ENCODE measurements at places on chromosomes 3 and 15.

GRCh38 chr3:184786280-184786941 is 25.6 kb upstream of the VPS8 start:
- DNase-seq: no peak

GRCh38 chr3:165683947-165684346 is 153.3 kb downstream of the BCHE start:
- no peak for DNase-seq

- DNase-seq: no peak
These were observed 309.8 kb downstream of the UNC13C start for GRCh38 chr15:54288049-54288448.

DNA sequence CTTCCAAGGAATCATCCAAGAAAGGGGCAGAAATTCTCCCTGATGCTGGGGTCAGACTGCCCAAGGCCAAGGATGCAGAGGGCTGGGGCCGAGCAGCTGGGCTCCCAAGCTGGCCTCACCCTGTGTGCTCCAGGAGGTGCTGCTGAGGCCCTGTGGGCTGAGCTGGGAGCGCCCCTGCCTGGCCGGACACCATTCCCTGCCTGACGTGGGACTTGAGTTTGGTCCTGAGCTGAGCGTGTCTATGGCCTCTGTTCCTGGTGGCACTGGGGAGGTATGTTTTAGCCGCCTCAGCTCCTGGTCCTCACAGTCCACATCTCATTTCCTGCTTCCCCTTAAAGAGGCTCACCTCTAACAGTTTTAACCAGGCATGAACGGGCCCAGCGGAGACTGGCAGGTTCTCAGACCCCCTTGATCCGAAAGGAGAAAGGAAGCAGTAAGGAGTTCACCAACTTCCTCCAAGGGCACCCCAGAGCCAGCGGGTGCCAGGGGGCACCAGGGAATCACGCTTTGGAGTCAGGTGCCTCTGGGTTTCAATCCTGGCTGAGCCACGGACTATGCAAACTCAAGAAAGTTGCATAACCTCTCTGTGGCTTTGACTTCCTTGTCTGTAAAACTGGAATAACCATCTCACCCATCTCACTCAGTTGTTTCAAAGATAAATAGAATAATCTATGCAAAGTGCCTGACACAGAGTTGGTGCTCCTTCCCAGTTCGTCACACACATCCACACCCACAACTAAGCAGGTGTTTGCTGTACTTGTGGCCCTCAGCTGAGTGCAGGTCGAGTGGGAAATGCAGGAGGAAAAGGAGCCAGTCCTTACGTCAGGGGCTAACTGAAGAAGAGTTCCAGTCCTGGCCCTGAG is 48.6 kb downstream of the SLC12A8 start:
- DNase-seq: no peak

DNA sequence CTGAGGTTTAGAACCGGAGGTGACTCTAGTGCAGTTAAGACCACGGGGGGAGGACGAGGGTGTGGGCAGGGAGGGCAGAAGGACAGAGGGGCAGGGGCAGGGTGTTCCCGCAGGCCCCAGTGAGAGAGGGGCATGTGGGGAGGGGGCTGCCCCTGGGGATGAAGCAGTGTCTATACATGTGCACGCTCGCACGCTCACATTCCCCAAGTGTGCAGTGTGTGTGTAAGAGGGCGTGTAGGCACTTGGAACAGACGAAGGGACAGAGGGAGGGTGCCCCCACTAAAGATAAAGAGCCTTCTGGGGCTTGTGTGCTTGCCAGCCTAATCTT is 69.5 kb upstream of the MEF2A start:
- DNase-seq: no peak

- no peak for DNase-seq
These were observed 11.8 kb upstream of the CCR8 start for GRCh38 chr3:39317571-39318169.

DNA sequence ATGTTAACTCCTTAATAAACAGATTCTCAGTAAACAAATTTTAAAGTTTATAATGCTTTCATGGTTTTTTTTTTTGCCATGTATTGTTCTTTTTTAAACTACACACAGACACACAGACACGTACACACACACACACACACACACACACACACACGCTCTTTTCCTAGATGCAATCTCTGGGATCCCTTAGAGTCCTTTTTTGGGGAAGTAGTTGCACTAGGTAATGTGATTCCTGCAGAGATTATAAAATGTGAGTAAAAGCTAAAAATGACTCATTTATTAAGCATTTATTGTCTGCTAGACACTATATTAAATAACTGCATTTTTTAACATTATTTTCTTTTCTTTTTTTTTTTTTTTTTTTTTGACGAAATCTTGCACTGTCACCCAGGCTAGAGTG is 19.9 kb downstream of the NDUFB5 start:
- no peak for DNase-seq

GRCh38 chr3:45417930-45418847 is 29.8 kb downstream of the LARS2 start:
- no peak for DNase-seq

- no peak for DNase-seq
These were observed 118.2 kb downstream of the EFHB start for GRCh38 chr3:19815805-19816204.

GRCh38 chr3:23949784-23950183 is 4.7 kb downstream of the NR1D2 start:
- DNase-seq: no peak

Data from activated T-cell treated with anti-CD3 and anti-CD28 coated beads for 4 hours (primary cell).